Right atrium auricular region (tissue), 2 donors: ENCODE measurements at places on chromosomes 5 and 9. TPM values are rescaled to one million over a fixed set of nuclear protein-coding genes. Genes with fewer than 3 reads are reported as not detected.

GRCh38 chr9:96875461-96876142, 21.3 kb upstream of the ZNF782 start:
- H3K27ac ChIP-seq: peak overlapping the region; percentile 46
- no peaks in the 10 kb centered on the region for H3K36me3 ChIP-seq
- DNase-seq: no peak
- peaks cover 8% of the 10 kb centered on the region for H3K27me3 ChIP-seq
- H3K4me3 ChIP-seq: peak overlapping the region; percentile 53

DNA sequence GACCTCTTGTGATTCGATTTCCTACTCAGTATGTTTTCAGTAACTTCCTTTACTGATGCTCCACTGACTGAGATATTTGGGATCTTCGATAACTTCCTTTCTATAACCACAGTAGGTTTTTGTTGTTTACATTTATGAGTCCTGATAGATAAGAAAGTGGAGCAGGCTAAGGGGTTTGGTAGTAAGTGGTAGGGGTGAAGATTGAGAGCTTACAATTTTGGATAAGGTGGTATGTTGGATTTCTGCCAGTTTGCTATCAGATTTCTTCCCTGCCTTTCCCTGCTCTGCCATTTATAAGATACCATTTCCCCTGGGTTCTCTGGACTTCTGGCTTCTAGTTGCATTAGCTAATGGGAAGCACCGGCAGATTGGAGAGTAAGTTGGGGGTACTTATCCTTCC, 7.9 kb upstream of the NDUFS4 start:
- no peak overlapping the region for H3K27ac ChIP-seq
- H3K4me3 ChIP-seq: no peak overlapping the region
- H3K4me1 ChIP-seq: no peaks in the 10 kb centered on the region
- DNase-seq: no peak
- no peaks in the 10 kb centered on the region for H3K27me3 ChIP-seq
- H3K36me3 ChIP-seq: no peaks in the 10 kb centered on the region

DNA sequence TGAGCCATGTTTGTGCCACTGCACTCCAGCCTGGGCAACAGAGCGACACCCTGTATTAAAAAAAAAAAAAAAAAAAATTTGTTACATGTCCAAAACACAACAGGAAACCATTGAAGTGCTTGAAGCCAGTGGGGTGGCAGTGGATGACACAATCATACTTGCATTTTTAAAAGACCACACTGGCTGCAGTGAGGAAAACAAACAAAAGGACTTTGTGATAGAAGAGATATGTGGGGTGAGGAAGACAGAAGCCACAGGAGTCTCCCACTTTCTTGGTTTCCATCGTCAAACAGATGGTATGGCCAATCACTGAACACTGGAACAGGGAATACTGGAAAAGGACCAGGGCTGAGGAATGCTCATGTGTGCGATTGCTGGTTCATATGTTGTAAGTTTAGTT, 20.9 kb upstream of the COMMD10 start:
- no peak overlapping the region for H3K27ac ChIP-seq
- no peaks in the 10 kb centered on the region for H3K4me1 ChIP-seq
- H3K36me3 ChIP-seq: no peaks in the 10 kb centered on the region
- no peak for DNase-seq
- no peak overlapping the region for H3K4me3 ChIP-seq
- H3K27me3 ChIP-seq: no peaks in the 10 kb centered on the region

- H3K36me3 ChIP-seq: no peaks in the 10 kb centered on the region
- no peaks in the 10 kb centered on the region for H3K27me3 ChIP-seq
- no peak for DNase-seq
- no peak overlapping the region for H3K27ac ChIP-seq
- no peaks in the 10 kb centered on the region for H3K4me1 ChIP-seq
Observed at GRCh38 chr5:56147106-56147505, 86.0 kb downstream of the ANKRD55 start.

- H3K36me3 ChIP-seq: peaks cover 4% of the 10 kb centered on the region
- no peak overlapping the region for H3K4me3 ChIP-seq
- DNase-seq: peak; percentile 87
- H3K27me3 ChIP-seq: no peaks in the 10 kb centered on the region
- H3K27ac ChIP-seq: peak overlapping the region; percentile 4
Observed at GRCh38 chr9:127388037-127388855, 8.7 kb upstream of the SLC2A8 start.

DNA sequence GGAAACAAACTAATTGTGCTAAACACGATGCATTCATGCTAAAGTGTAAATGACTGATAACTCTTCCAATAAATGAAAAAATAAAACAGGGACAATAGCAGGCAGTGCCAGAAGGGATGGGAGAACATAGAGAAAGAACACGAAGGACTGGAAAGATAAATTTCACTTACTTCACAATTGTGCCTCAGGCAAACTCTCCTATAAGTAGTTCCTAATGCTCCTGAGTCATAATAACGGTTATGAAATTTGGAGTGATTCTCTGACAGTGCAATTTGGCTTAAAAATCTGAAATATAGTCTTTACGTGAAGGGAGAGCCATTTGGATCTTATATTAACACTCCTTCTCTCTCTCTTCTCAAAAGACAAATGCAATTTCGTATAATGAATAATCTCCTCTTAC, 2218.5 kb downstream of the MAT2B start:
- H3K4me1 ChIP-seq: no peaks in the 10 kb centered on the region
- no peak for DNase-seq
- no peaks in the 10 kb centered on the region for H3K27me3 ChIP-seq
- no peaks in the 10 kb centered on the region for H3K36me3 ChIP-seq

DNA sequence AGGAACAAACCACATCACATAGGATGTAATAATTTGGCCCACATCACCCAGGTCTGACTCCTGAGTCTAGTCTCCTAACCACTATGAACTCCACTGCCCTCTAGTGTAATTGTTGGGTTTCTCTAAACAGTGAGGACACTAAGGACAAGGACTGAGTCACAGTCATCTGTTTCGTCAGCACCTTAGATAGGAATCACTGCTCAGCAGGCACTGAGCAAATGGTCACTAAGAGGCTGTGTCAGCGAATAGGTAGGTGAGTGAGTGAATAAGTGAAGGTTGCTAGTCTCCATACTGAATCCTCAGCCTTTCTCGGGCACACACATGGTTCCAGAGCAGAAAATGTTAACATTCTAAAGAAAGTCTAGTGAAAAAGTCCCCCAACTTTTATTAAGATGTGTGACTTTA, 278.6 kb downstream of the SPOCK1 start:
- no peaks in the 10 kb centered on the region for H3K27me3 ChIP-seq
- no peak for DNase-seq
- no peak overlapping the region for H3K27ac ChIP-seq

DNA sequence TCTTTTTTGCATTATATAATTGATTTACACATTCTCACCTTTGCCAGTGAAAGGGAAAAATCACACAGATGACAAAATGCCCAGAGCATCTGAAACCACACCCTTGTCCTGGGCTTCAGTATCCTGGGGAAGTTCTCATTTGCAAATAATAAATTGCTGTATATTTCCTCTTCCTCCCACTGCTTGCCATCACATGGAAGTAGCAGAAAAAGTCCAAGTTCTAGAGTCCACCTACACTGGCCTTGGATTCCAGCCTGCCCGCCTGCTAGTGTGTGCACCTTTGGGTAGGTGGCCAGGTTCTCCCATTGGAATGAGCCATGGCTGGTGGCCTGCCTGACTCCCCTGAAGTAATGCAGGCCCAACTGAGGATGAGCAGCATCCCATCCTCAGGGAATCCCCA, 149.4 kb downstream of the GADD45G start:
- peaks cover 22% of the 10 kb centered on the region for H3K4me1 ChIP-seq
- no peak overlapping the region for H3K4me3 ChIP-seq
- no peaks in the 10 kb centered on the region for H3K36me3 ChIP-seq
- H3K27me3 ChIP-seq: no peaks in the 10 kb centered on the region

DNA sequence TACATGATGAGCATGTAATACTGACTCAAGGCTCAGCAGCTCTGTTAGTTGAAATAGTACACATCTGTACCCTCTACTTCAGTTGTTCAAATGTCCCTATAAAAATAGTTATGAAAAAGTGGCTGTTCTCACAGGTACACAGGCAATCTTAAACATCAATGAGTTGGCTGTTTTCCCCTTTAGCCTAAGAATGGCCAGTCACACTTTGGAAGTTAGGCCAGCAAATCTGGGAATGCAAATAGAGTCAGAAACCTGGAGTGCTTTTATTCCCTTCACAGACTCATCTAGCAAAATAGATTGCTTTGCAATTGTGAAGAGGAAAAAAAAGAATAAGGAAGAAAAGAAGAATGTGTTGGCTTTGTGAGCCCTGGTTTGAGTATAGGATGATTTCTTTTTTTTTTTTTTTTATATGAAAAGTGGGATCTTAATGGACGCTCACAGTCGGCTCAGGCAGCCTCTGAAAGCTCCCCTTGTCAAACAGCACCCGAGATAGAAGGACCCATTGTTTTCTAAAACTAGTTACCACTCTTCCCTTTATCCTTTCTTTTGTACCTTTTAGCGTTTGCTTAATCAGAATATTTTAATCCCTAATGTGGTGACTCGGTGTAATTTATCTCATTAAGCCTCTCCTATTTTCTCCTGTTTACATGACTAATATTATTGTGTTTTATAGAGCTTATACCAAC, 27.9 kb upstream of the TLE1 start:
- no peak for DNase-seq
- H3K36me3 ChIP-seq: no peaks in the 10 kb centered on the region
- no peak overlapping the region for H3K4me3 ChIP-seq
- no peak overlapping the region for H3K27ac ChIP-seq

GRCh38 chr5:107468276-107468675, 202.5 kb downstream of the EFNA5 start:
- H3K27me3 ChIP-seq: no peaks in the 10 kb centered on the region
- no peak overlapping the region for H3K4me3 ChIP-seq
- H3K27ac ChIP-seq: no peak overlapping the region
- no peaks in the 10 kb centered on the region for H3K4me1 ChIP-seq
- no peaks in the 10 kb centered on the region for H3K36me3 ChIP-seq
- DNase-seq: no peak

- no peaks in the 10 kb centered on the region for H3K4me1 ChIP-seq
- H3K27ac ChIP-seq: no peak overlapping the region
- no peaks in the 10 kb centered on the region for H3K27me3 ChIP-seq
- no peak overlapping the region for H3K4me3 ChIP-seq
- H3K36me3 ChIP-seq: no peaks in the 10 kb centered on the region
Observed at GRCh38 chr9:105290954-105291353, 46.5 kb downstream of the SLC44A1 start.

DNA sequence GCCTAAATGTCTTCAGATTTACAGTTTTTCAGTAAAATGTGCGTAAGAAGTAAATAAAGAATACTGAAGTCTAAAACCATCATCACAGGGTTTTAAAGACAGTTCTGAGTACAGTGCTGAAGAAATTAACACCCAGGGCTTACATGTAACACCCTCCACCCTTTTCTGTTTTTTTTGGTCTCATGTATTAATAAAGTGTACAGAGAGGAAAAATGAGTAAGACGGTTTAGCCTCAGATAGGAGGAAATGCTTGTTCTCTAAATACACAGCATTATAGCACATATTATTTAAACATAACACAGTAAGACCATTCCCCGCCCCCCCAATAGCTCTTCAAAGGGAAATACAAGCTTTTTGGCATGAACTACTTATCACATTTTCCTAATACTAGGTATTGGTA, 119.3 kb downstream of the CHSY3 start:
- DNase-seq: no peak
- H3K4me3 ChIP-seq: no peak overlapping the region
- H3K4me1 ChIP-seq: peaks cover 7% of the 10 kb centered on the region
- no peaks in the 10 kb centered on the region for H3K27me3 ChIP-seq

DNA sequence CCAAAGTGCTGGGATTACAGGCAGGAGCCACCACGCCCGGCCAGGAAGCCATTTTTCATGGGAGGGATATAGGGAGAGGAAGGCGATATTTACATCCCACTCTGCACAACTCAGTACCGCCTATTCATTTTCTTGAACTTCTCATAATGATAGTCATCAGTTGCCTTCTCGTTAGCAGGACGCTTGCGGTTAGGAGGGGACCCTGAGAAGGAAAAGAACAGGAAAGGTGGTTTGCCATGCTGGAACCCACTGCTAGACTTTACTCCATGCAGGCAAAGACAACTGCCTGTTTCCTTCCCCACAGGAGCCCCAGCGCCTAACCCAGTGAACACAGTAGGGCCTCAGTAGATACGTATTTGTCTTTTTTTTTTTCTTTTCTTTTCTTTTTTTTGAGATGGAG, 4.1 kb upstream of the TOR1A start:
- H3K27me3 ChIP-seq: no peaks in the 10 kb centered on the region
- DNase-seq: no peak
- H3K4me1 ChIP-seq: no peaks in the 10 kb centered on the region
- H3K27ac ChIP-seq: no peak overlapping the region

DNA sequence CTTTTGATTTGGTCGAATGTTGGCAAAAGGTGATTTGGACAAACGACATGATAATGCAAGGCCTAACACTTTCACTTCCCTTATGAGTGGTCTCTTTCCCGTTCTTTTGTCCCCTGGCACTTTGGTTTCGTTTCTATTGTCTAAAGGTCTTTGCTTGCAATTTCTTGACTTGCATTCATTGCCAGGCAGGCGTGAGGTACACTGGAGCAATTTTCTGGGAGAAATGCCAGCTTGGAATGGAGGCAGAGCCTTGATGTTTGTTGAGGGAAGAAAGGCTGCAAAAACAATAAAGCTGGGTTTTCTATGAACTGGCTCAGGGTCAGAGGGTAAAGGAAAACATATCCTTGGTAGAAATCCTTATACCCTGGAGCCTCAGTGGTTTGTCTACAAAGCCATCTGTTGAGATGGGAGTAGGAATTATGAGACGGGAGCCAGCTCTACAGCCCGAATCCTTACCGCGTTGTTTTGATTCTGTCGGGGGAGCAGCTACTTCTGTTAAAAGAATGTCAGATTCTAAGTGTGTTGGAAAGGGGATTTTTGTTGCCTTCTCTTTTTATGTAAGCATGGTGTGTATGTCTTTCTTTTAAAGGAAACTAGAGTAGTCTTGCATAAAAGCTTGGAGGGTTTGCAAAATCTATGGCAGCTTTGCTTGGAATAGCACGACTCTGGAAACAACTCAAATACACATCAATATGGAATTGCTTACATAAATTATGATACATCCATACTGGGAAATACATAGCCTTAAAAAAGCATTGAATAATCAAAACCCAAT, 158.9 kb downstream of the RMI1 start:
- no peak overlapping the region for H3K27ac ChIP-seq
- no peaks in the 10 kb centered on the region for H3K27me3 ChIP-seq
- H3K4me1 ChIP-seq: no peaks in the 10 kb centered on the region

- no peaks in the 10 kb centered on the region for H3K27me3 ChIP-seq
- no peak overlapping the region for H3K4me3 ChIP-seq
- DNase-seq: no peak
- H3K36me3 ChIP-seq: no peaks in the 10 kb centered on the region
Observed at GRCh38 chr5:101018299-101018698, 115.2 kb upstream of the ST8SIA4 start.

- H3K27me3 ChIP-seq: no peaks in the 10 kb centered on the region
- no peaks in the 10 kb centered on the region for H3K36me3 ChIP-seq
- H3K27ac ChIP-seq: no peak overlapping the region
- no peaks in the 10 kb centered on the region for H3K4me1 ChIP-seq
- no peak overlapping the region for H3K4me3 ChIP-seq
Observed at GRCh38 chr5:68646144-68646543, 430.6 kb downstream of the PIK3R1 start.

GRCh38 chr9:110880189-110880588, 158.1 kb downstream of the LPAR1 start:
- H3K27me3 ChIP-seq: no peaks in the 10 kb centered on the region
- DNase-seq: no peak
- H3K27ac ChIP-seq: no peak overlapping the region
- H3K4me1 ChIP-seq: no peaks in the 10 kb centered on the region
- H3K4me3 ChIP-seq: no peak overlapping the region
- H3K36me3 ChIP-seq: peaks cover 4% of the 10 kb centered on the region

The TMEM215 gene
- total RNA-seq: not detected

The RNF20 gene
- total RNA-seq: 18.0 TPM

The HRH2 gene
- 8.0 TPM for total RNA-seq

The SHROOM1 gene
- total RNA-seq: 4.2 TPM

The SHISAL2B gene
- total RNA-seq: not detected

The PCDHGA7 gene
- total RNA-seq: 4.9 TPM

The PLAC8L1 gene
- total RNA-seq: not detected

The ANKRD34B gene
- not detected for total RNA-seq

The NUTM2F gene
- total RNA-seq: not detected
